Stimulated activated CD4-positive, alpha-beta T cell treated with anti-CD3 and anti-CD28 coated beads, Interleukin-1b, Interleukin-23, amount 100 ng/mL, for 48 hours (primary cell): ENCODE measurements at places on chromosomes 16 and 17.

DNA sequence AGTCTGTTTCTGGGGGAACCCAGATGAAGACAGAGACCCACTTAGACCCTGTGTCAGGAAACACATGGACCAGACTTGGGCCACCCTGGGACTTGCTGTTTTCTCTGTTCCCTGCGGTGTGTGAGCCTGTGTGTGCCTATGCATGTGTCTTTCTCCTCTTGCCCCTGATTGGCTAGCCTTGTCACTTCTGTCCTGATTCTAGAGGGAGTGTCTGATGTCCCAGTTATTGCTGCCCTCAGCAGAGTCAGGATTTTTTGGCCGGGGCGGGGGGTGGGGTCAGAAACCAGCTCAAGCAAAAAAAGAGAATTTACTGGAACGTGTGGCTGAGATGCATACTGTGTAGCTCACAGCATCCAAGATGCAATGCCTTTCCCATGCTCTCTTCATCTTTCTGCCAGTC is 30.5 kb downstream of the PLCG2 start:
- DNase-seq: no peak

DNA sequence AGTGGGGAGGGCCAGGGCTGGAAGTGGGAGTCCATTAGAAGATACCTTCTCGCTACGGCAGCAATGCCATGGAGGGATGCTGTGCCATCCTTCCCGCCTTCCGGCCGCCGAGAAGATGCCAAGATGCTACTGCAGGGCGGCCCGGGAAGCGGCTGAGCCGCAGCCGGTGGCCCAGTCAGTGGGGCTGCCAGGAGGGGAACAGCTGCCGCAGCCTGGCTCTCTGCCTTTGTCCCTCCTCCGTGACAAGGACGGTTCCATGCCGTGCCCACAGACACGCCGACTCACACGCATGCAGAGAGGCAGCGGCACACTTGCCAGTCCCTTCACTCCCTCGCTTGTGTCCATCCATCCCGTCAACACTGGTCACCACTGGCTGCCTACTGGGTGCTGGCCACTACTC is 20.2 kb upstream of the NCBP3 start:
- no peak for DNase-seq

DNA sequence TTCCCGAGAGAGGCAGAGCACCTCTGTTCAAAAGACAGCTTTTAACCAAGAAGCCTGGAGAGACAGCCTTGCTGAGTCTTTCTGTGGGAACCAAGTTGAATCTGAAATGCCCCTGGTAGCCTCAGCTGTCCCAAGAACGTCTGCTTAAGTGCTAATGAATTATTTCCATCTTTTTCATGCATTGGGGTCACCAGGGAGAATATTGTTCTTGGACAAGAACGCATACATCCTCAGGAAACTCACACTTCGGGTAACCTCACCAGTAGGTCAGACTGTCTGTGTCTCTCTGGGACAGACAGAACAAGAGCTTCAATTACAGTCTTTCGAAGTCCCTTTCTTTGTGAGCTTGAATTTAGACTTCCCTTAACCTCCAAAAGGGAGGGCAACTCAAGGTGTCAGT is 134.6 kb upstream of the ADAMTS18 start:
- no peak for DNase-seq

DNA sequence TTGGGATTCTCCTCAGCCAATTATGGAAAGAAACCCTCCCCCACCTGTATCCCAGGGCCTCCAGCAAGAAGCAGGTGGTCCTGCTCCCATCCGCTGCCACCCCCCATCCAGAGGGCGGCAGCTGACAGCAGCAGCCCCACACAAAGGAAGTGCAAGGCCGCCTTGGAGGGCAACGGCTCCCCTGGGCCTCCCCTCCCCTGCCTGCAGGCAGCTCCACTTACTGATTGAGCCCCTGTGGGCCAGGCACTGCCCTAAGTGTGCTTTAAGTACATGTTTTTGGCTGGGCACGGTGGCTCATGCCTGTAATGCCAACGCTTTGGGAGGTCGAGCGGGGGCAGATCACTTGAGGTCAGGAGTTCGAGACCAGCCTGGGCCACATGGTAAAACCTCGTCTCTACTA is 257.6 kb downstream of the PARN start:
- no peak for DNase-seq

- DNase-seq: no peak
These were observed 494.1 kb upstream of the ERCC4 start for GRCh38 chr16:13425836-13426235.

- DNase-seq: no peak
These were observed 31.4 kb downstream of the LIG3 start for GRCh38 chr17:35011671-35012216.

- DNase-seq: no peak
These were observed 24.8 kb upstream of the SIAH1 start for GRCh38 chr16:48409839-48410632.

DNA sequence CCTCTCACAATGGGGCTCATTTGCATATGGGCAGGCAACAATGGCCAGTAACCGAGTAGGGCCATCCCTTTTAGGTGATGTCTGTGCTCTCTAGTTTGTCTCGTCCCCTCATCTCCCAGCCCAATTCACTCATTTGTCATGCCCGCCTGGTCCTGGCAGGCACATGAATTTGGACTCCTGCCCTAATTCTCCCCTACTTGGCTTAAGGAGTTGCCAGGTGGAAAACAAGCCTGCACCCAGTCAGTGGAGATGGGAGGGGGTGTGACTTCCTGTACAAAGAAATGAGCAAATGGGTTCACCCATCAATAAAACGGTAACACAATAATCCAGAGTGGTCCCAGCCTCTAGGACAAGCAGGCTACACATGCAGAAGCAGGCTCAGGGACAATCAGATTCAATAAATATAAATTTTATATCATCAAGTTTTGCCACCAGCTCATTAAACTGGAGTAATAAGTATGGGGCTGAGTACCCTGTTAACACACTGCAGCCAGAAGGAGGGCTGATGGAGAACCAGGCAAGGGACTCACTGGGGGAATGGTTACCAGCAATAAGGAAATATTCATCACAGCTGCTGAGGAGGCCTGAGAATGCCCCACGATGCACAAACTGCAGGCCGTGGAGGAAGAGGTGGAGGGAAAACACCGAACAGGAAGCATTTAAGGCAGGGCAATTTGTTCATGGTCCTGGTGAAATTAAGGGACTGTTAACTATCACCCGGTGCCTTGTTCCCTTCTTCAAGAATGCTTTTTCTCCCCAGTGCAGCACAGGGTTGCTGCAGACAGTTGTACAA is 84.4 kb upstream of the GPRC5B start:
- no peak for DNase-seq

DNA sequence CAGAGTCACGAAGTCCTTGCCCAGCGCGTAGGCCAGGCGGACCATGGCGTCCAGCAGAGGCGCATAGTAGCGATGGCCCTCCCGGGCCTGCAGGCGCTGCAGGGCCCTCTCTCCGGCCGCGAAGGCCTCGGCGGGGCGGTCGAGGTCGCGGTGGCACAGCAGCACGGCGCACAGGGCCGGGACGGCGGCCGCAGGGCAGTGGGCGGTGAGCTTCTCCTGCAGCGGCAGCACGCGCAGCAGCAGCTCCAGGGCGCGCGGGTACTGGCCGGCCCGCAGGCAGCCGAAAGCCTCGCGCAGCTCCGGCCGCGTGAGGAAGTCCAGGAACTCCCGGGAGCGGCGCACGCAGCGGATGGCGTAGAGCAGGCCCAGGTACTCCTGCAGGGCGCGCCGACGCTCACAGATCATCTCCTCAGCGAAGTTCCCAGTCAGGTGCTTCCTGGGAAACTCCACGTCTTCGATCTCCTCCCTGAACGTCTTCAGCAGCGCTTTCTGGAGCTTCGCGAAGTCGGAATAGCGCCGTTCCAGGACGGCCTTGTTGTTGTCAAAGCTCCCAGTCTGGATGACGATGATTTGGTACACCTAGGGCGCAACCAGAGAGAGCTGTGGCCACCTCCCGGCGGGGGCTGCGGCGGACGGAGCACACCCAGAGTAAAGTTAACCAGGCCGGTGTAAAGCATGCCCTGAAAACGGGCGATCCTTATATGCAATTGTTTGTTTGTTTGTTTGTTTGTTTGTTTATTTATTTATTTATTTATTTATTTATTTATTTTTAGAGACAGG is 7.4 kb downstream of the SNX20 start:
- DNase-seq: no peak

DNA sequence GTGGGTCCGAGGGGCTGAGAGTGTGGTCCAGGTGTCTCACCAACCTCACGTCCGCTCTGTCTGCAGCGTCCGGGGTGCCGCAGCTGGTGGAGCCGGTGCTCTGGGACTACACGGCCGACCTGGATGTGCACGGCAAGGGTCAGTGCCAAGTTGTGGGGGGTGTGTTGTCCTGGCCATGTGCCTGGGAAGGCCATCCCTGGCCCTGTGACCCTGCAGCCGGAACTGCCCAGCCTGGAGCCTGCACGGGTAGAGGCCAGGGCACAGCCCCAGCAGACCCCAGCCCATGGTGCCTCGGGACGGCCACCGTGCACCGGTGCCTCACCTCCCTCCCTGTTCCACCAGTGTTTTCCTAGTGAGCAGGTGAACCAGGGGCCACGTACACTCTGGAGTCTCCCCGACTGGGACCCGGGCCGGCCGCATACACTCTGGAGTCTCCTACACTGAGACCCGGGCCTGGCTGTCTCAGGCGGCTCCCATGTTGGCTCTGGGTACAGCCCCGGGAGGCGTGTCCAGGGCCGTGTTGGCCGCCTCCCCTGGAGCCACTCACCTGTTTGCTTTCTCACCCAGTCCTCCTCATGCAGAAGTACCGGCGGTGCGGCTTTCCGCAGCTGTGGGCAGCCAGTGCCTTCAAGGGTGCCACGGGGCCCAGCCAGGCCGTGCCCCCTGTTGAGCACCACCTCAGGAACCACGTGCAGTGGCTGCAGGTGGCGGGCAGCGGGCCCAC is 13.8 kb downstream of the CYBC1 start:
- DNase-seq: no peak

- DNase-seq: no peak
These were observed 10.7 kb upstream of the RNF222 start for GRCh38 chr17:8408371-8408770.

- peak; percentile 86 for DNase-seq
These were observed 33.6 kb upstream of the CCR7 start for GRCh38 chr17:40598619-40599467.

DNA sequence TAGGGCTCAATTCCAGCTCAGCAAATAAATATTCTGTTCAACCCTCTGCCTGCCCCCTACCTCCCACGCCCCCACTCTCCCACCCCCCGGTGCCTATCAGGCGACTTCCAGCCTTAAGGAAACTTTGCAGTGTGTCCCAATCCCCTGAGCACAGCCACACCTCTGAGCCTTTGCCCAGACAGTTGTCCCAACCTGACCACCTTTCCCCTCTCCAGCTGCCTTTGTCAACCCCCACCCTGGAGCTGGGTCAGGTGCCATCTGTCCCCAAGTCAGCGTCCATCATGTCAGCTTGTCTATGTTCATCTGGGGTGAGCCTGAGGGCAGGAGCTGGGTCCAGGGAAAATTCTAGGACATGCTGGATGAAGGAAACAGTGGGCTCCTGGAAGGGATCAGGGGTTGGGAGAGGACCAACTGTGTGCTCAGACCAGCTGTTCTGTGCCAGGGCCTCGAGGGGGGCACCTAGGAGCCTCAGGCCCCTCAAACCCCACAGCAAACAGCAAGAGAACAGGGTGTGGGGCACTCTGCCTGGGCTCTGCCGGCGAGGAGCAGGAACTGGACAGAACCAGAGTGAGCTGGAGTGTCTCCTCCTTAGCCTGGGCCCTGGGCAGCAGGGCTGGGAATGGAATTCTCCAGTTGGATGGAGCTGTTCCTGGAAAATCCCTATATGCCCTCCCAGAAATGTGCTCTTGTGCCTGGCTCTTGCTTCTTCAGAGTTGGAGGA is 17.8 kb downstream of the CDH16 start:
- no peak for DNase-seq

DNA sequence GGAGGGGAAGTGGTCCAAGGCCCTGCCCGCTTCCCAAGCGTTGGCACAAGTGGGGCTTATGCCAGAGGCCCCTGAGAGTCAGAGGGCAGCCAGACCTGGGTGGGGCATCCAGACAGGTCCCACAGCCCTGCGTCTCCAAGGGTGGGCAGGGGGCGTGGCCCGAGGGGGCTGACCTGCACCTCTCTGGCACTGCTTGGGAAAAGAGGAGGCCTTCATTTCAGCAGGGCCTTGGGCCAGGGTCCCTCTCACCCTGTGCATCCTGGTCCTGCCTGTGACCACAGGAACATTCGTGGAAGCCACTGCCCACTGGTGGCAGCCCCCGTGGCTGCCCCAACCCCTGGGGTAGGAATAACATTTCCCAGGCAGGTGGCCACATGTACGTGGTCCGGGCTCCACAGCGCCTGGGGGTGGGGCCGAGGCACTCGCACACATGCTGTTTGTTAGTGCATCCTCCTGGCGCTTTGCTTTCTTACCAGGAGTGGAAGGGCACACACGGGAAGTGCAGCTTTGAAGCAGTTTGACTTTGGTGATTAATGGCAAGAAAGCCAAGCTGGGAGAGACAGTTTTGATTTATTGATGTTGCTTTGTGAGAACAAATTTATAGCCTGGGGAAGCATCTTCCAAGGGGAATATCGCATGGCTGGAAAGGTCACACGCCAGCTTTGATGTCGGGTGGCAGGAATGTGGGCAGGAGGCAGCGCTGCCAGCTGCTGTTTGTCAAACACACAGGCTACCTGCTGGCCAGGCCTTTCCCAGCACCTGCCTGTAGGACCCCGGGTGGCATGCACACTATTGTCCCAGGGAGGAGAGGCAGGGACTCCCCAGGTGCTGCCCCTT is 4.3 kb downstream of the CENPX start:
- DNase-seq: no peak

- no peak for DNase-seq
These were observed 99.9 kb downstream of the ASIC2 start for GRCh38 chr17:33192951-33193911.

GRCh38 chr17:63445065-63445464 is 1.0 kb downstream of the CYB561 start:
- DNase-seq: no peak

- peak; percentile 56 for DNase-seq
These were observed 3.8 kb upstream of the SNX20 start for GRCh38 chr16:50684823-50685461.

DNA sequence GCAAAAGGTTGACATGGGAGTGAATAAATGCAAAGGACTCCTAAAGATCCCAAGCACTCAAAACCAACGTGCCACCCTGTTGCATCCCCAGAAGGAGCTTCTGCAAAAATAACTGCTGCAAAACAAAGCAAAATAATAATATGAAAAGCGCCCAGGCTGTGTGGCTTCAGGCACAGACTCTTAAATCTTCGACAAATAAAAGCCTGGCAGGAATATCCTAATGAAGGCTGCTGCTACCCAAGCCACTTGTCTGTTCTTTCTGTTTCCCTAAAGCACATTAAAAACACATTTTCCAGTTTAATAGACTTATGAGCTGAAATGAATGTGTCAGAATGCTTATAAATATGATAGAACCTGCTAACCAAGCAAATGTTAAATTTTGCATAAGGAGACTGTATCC is 154.0 kb downstream of the SLC39A11 start:
- DNase-seq: no peak

- no peak for DNase-seq
These were observed 616.2 kb downstream of the MAF start for GRCh38 chr16:78984324-78984723.

- DNase-seq: no peak
These were observed 22.9 kb downstream of the MYO18A start for GRCh38 chr17:29157310-29157709.
